ENCODE measurements at places on chromosomes 11 and 22. TPM values are rescaled to one million over a fixed set of nuclear protein-coding genes. Genes with fewer than 3 reads are reported as not detected.

GRCh38 chr11:104324276-104324675 lies 160.3 kb upstream of the PDGFD start:
- no peak for DNase-seq

GRCh38 chr11:113971506-113972195 lies 3.3 kb upstream of the HTR3A start:
- DNase-seq = no peak

- no peak for DNase-seq
Measured at GRCh38 chr22:17047656-17048055, 37.1 kb upstream of the IL17RA start.

GRCh38 chr22:39248254-39248653 lies 3.5 kb upstream of the PDGFB start:
- no peak for DNase-seq

DNA sequence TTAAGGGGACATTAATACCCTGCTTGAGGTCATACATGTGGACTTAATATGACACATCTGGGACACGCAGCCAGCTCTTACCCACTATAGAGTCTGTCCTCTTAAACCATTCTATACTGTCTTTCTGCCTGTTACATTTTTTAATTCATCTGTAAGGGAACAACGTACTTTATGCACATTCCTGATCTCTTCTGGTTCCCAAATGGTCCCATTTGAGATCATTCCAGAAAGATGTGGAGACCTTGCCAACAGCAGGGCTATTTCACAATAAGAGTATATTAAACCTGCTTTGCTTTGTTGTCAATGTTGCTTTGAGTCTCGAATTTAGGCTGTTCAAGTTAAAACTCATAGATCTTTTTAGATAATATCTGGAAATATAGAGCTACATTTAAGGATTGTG lies 332.2 kb upstream of the RAG2 start:
- DNase-seq = no peak

The MMP27 gene
- 0.12 TPM for polyA plus RNA-seq

GRCh38 chr22:21938906-21939305 lies 13.7 kb downstream of the PPM1F start:
- DNase-seq = no peak

DNA sequence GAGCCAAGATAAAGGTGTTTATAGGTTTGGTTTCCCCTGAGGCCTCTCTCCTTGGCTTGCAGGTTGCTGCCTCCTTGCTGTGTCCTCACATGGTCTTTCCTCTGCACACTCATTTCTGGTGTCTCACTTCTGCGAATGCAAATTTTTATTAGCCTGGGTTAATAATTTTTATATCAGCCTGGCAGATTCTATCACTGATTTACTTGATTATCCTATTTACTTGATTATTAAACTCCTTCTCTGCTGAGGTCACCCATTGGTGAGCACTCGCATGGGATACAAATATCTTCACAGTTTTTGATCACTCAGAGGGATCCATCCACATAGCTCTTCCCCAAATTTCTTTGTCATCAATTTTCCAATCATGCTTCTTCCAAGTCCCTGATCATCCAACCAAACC lies 90.9 kb upstream of the IGLL5 start:
- no peak for DNase-seq
